ENCODE measurements at places on chromosomes 5 and 9.

DNA sequence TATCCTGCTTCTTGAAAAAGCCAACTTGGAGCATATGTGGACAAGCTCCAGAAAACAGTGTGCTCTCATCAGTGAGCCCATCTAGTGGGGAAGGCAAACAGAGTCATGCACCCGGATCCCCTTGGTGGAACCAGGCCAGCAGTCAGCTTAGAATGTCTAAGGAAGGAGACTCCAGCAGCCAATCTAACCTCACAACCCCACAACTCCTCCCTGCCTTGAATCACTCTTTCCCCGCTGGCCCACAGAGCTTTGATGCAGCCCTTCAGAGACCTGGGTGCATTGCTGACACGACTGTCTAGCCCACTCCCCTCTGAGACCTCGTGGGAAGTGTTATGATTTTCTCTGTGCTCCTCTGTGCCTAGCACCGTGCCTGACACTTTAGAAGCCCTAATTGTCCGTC lies 623.7 kb downstream of the BNC2 start:
- no peak for DNase-seq

DNA sequence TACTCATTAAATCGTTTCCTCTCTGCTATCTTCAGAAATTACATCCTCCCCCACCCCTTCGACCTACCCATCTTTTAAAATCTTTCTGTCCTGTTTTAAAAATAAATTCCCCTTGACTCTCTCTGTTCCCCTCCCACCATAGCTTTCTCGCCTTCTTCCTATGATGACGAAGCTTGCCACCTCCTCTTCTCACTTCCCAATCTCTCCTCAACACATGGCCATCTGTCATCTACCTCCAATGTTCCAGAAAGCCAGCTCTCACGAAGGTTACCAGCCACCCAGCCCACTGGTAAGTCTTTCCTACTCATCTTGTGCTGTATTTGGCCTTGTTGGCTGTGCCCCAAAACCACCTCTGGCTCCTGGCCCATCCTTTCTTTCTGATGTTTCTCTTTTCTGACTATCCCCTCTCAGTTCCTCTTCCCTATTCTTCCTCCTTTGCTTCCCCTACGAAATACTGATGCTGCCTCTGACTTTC lies 346.3 kb downstream of the ENC1 start:
- DNase-seq = no peak

- no peak for DNase-seq
Measured at GRCh38 chr9:126615245-126615790, 1.6 kb downstream of the LMX1B start.

DNA sequence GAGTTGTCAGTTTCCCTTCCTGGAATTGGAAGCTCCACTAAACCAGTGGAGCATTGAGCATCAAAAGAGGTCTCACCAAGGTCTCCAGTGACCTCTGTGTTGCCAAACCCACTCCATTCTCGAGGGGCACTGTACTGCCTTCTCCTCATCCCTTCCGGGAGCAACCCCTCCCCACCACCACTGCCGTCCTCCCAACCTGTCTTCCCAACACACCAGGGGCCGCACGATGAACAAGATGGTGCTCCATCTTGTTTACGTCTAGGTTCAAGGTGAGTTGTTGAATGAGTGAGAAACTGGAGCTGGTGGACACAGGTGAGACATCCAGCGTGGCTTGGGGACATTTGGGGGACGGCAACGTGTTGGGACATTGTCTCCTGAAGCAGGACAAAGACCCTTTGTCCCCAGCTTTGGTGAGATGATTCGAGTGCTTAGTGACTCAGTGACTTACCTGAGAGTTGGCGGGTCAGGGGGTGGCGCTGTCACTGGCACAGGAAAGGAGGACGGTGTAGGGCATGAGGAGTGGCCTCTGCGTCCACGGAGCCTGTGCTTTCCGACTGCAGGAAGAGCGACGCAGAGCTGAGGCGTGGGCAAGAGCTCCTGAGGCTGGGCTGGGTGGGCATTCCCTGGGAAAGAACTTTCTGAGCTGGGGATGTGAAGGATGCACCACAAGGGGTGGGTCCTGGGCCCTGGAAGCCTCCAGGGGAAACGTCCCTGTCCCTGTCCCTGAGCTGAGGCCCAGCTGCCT lies 44.8 kb upstream of the RNU6ATAC start:
- DNase-seq = no peak

- no peak for DNase-seq
Measured at GRCh38 chr5:59328709-59329296, 564.7 kb downstream of the PDE4D start.

- no peak for DNase-seq
Measured at GRCh38 chr5:37037840-37038239, 161.3 kb downstream of the NIPBL start.

DNA sequence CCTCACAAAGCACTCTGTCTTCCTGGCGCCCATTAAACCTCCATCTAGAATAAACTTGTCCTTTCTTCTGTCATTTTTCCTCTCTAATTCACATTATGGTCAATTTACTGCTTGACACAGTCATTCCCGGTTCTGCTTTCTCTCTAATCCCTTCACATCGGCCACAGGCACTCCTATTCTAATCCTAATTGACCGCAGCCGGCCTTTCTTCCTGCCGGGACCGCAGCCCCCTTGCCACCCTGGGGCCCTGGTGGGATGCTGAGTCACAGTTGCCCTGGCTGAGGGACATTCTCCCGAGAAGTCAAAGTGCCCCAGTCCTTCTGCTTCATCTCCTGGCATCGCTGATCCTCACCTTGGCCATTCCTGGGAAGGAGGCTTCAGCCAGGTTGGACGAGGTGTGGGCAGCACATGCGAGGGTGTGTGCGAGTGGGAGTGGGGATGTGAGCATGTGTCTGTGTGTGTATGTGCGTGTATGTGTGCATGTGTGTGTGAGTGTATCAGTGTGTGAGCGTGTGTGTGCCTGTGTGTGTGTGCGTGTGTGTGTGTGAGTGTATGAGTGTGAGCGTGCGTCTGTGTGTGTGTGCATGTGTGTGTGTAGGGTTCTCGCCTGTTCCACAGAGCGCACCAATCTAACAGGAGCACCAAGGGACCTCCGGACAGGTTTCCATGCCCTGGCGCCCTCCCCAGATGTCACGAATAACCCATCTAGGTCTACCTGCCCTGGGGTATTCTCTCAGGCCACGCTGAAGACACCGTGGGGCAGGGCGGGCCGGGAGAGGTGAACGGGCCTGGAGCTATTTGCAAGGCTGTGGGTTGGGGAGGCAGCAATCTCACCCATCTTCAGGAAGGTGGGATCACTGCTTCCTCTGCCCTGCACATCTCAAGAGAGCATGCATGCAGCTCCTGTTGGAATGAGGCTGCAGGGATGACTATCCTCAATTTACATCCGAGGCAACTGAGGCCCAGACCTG lies 191.2 kb downstream of the PAX5 start:
- no peak for DNase-seq
